ENCODE measurements at places on chromosomes 3 and 15.

DNA sequence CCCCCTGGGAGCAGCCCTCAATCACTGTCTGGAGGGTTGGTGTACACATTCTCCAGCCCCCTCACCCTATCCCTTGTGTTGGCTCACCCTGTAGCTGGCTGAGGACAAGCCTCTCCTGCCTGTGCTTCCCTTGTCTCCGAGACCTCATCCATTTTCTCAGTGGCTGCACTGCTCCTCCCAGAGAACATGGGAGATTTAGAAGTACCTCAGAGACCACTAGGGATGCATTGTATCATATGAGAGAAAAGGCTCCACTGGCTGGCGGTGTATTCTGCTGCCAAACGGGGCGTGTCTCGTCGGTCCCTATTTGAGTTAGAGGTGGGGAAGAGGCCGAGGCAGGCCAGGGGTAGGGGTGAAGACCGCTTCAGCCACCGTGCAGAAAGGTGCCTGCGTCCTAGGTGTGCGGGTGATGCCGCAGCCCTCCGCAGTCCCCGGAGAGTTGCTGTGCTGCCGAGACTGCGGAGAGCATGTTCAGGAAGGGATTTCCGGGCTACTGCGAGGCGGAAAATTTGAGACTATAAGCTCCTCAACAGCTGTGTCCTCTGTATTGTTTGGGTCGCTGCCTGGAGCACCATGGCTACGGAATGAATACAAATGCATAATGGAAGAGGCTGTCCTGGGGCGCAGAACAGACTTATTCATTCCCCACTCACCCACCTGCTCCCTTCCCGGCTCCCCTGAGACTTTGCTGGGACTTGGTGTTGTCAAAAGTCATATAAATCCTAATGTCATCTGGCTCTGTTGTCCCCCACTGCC lies 43.8 kb downstream of the SPSB4 start:
- DNase-seq, result no peak

- no peak for DNase-seq
These were observed 7.8 kb upstream of the CD200R1 start for GRCh38 chr3:112982710-112983109.

GRCh38 chr3:196868297-196868661 lies 559 bp downstream of the SENP5 start:
- no peak for DNase-seq

DNA sequence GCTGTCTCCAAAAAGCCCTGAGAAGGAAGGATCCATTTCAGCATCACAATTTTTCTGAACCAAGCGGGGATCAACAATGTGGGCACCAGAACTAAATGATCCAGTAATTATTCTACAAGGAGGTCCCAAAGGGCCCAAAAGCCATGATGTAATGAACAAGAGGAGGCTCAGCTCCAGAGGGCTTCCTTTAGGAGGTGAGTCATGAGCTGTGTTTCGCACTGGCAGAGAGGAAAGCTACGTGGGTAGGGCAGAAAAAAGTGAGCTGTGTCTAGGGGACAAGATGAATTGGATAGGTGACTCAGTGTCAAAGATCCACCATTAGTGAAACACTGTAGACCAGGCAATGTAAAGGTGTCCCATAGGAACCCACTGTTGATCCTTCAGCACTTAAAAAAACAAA lies 113.4 kb downstream of the RORA start:
- no peak for DNase-seq

DNA sequence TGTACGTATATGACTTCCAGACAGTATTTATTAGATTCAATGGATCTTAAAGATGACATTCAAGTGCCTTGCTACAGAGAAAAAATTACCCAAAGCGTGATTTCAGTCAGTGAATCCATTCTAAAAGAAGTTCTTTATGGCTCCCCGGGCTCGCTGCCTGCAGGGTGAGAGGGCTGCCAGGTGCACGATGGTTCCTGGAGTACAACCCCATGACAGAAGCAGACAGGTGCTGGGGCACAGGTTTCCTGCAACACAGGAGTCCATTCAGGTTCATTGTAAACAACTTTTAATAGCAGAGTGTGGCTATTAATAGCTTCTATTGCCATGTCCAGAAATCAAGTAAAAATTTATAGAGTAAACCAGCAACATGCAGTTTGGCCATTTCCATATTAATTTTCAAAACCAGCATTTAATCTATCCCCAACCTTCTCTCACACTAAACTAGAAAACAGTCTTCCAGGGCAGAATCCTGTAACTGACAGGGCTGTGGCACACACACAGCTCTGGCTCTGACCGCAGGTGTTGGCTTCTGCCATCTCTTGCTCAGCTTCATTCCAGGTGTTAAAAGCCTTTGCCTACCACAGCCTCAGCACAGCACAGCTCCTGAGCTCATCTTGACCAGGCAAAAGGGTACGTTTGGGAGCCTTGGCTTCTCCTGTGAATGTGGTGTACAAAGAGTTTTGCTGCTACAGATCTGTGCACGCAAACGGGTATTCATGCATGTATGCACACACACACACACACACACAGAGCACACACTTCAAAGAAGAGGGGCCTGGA lies 185.9 kb downstream of the MEX3B start:
- DNase-seq, result no peak

GRCh38 chr3:127307916-127308315 lies 20.1 kb upstream of the PRR20G start:
- no peak for DNase-seq

Measured in effector memory CD4-positive, alpha-beta T cell (primary cell).